ENCODE measurements at places on chromosomes 3 and 15.

DNA sequence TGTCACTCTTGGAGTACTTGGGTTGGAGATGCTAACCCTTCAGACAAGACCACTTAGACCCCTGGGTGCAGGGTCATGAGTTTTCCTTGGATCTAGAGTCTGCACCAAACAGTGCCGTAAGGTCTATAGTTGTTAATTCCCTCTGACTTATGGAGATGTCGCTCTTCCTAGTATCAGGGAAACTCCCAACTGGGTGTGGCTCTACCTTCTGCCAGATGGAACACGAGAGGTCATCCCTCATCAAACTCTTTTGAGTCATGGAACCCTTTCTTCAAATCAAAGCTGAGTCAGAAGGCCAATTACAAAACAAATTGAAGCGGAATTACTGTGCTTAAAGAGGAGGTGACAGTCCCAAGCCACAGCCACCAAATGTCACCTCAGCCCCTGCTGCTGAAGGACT lies 514.9 kb upstream of the PROK2 start:
- DNase-seq, result no peak

- no peak for DNase-seq
Observed at GRCh38 chr3:12929801-12930200, 88.4 kb upstream of the RPL32 start.

DNA sequence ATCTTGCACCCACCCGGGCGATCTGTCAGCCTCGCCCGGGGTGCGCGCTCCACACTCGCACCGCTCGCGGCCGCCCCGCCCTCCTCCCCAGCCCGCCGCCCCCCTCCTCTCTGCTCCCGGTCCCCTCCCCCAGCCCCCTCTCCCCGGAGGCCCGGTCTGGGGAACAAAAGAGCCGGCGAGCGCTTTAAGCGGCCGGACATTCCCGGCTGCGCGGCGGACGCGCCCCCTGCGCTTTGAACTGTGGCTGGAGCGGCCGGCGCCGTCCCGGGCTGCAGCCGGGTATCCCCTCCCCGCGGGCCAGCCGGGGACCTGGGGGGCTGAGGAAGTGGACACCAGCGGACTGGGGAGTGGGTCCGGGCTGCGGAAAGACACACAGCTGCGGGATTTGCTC lies at the start of gene IGDCC3:
TSS of gene IGDCC3 (minus strand) at position 27 of the 391 bp plus-strand sequence. CDS start 214 bp downstream, outside the sequence.
- no peak for DNase-seq

- DNase-seq, result no peak
Observed at GRCh38 chr15:28107904-28108275, 8.8 kb upstream of the OCA2 start.

GRCh38 chr3:10968401-10968800 lies 24.1 kb upstream of the SLC6A1 start:
- DNase-seq, result no peak

- DNase-seq, result no peak
Observed at GRCh38 chr3:32844914-32845313, 27.1 kb downstream of the TRIM71 start.

DNA sequence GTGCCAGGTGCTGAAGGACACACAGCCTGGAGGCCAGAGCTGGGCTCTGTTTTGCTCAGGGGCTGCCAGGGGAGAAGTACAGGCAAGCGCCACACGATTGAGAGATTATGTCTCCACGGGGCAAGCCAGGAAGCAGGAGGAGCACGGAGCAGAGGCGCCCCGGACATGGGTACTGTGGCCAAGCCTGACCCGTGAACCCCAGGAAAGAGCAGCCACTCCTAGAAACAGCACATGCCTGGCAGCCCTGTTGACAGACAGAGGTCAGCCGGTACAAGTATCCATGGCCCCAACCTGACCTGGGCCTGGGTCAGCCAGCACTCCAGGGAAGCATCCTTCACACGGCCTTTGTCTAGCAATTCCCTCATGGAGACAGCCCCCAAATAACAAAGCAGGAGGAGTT lies 89.4 kb downstream of the ADAMTS17 start:
- no peak for DNase-seq

DNA sequence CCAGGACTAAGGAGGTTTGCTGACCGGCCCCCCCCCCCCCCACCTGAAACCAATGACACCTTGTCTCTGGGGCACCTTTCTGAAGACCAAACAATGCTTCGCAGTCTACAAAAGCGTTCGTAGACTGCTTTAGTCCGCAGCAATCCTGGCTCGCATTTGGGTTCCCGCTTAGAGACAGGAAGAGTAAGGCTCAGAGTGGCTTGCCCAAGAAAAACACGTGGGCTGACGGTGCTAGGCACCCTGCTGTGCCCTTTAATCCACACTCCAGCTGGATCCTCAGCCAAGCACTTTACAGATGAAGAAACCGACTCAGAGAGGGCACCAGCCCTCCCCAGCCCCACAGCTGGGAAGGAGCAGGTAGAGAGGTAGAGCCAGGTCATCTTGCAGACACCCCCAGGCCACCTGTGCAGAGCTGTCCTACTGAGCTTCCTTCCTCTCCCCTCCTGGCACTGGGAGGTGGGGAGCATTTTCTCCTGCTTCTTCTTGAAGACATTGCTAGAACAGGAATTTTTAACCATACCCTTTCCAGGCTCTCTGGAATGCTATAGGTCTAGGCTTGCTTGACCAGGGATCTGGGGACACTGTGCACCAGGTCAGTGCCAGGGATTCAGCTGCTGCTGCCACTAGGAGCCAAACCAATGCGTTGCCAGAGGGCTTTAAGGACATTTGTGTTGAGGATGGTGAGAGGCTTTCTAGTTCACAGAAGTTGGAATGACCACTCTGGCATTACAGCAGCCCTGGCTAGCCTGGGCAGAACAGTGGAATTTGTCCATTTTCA lies 1.0 kb upstream of the KLF15 start:
- no peak for DNase-seq

GRCh38 chr3:14969671-14970070 lies 22.3 kb downstream of the NR2C2 start:
- DNase-seq, result no peak

DNA sequence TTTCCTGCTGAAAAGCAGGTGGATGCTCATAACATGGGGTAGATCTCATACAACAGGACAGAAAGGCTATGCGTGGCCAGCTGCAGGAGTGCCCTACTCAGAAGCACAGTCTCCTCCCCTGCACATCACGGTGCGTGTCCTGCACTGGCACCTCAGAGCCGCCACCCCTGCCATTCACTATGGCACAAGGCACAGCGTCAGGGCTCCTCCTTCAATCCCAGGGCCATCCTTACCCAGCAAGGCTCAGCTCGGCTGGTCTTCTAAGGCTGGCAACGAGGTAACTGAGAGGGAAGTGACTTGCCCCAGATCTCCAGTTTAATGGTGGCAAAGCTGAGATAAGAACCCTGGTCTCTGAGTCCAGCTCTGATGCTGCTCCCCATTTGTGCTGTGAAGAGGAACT lies 97.1 kb downstream of the CPN2 start:
- no peak for DNase-seq

GRCh38 chr15:77144026-77144425 lies 73.1 kb upstream of the TSPAN3 start:
- DNase-seq, result no peak

DNA sequence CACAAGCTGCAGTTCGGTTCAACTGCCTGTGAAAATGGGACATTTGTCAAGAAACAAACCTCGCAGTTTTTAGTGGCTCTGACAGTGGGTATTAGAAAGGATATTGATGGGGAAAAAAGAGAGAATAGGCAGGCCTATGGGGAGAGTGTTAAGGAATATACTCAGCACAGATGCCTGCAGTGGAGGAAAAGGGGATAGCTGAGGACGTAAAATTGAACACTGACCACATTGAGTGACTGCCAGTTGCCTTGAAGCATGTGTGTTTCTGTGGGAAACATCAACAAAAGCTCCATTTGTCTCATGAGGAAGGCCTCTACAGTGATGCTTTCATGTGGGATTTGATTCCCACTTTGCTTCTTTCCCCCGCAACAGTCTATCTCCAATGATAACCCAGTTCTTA lies 1042.1 kb downstream of the TUSC7 start:
- DNase-seq, result no peak

DNA sequence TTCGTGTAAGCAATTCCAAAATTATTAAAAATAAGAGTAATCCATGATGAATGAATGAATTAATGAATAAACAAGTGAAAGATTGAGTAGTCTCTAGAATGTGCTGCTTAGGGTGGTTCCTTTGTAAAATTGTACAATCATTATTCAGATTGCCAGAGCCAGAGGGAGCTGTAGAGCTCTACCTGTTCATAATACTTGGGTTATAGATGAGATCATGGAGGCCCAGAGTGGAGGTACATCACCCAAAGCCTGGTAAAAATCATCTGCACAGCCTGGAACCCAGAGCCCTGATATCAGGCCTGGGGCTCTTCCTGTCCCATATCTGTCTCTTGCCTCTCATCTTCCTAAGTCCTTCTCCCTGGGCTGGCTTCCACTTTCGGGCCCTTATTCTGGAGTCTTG lies 297.2 kb downstream of the RPLP1 start:
- DNase-seq, result no peak

DNA sequence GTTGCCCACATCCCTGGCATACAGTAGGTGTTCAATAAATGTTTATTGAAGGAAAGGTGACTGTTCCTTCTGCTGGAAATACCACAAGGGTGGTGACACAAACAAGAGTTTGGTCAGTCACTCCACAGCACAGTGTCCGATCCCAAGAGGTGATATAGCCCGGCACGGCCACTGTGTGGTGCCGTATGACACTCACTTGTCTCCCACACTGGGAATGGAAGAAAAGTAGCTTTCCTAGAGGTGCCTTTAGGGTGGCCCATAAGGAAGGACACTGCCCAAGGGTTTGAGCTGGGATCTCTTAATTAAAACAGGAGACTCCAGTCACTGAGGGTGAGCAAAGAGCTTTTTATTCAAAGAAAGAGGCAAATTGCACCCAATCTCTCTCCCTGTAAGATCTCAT lies 40.5 kb downstream of the TGM4 start:
- DNase-seq, result no peak

GRCh38 chr15:78317145-78317836 lies 17.9 kb upstream of the SKIC8 start:
- no peak for DNase-seq

DNA sequence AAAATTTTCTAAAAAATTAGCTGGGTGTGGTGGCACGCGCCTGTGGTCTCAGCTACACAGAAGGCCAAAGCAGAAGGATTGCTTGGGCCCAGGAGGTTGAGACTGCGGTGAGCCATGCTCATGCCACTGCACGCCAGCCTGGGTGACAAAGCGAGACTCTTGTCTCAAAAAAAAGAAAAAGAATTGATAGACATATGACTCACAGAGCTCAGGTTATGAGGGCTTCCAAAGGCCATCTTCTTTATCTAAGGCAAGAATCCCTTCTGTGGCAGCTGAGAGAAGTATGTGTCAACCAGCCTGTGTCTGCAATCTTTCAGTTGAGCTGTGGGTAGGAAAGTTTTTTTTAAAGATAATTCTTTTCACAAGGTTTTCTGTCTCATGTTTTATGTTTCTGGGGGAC lies 53.9 kb downstream of the MRPS25 start:
- DNase-seq, result no peak

GRCh38 chr3:129026728-129027543 lies 25.8 kb downstream of the EFCC1 start:
- DNase-seq, result peak; percentile 94

GRCh38 chr3:55877703-55878102 lies 390.6 kb upstream of the WNT5A start:
- no peak for DNase-seq

GRCh38 chr15:31840849-31841476 lies 189.4 kb upstream of the CHRNA7 start:
- DNase-seq, result no peak

GRCh38 chr15:49331951-49332350 lies 91.1 kb upstream of the FGF7 start:
- DNase-seq, result no peak

GRCh38 chr3:143595456-143596077 lies 252.7 kb downstream of the SLC9A9 start:
- DNase-seq, result no peak

- DNase-seq, result no peak
Observed at GRCh38 chr3:123559040-123559861, 25.6 kb downstream of the HACD2 start.

DNA sequence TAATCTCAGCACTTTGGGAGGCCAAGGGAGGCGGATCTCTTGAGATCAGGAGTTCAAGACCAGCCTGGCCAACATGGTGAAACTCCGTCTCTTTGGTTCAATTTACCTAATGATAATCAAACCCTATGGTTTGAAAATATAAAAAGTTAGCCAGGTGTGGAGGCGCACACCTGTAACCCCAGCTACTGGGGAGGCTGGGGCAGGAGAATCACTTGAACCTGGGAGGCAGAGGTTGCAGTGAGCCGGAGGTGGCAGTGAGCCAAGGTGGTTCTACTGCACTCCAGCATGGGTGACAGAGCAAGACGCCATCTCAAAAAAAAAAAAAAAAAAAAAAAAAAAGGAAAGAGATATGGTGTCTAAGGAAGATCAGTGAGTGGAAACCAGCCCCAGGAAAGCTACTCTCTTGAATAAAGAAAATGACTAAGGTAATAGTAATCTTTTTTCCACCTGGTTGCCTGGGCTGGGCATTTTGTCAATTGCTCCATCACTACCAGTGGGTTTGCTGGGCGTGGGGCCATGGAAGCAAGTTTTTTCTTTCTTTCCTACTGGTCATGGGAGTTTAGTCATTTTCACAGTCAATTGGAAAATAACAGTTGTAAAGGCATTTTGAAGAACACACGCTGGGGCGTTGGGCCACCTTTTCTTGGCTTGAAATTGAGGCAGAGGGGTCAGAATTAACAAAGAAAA lies 387.6 kb upstream of the RGMA start:
- DNase-seq, result no peak

GRCh38 chr15:99729920-99730319 lies 3.3 kb downstream of the LYSMD4 start:
- DNase-seq, result no peak

DNA sequence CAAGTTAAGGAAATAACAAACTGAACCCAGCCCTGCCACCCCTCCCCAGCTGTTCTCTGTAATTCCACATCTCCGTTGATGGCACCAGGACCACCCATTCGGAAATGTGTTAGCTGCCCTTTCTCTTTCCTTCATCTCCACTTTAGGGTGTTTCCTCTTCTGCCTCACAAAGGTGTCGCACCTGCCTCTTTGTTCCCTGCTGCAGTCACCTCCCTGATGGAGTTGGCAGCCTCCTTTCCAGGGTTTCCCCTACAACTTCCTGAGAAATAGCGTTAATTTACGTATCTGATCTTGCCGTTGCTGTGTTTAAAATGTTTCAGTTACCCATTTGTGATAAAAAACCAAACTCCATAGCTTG lies 57.3 kb downstream of the GPR171 start:
- DNase-seq, result no peak

DNA sequence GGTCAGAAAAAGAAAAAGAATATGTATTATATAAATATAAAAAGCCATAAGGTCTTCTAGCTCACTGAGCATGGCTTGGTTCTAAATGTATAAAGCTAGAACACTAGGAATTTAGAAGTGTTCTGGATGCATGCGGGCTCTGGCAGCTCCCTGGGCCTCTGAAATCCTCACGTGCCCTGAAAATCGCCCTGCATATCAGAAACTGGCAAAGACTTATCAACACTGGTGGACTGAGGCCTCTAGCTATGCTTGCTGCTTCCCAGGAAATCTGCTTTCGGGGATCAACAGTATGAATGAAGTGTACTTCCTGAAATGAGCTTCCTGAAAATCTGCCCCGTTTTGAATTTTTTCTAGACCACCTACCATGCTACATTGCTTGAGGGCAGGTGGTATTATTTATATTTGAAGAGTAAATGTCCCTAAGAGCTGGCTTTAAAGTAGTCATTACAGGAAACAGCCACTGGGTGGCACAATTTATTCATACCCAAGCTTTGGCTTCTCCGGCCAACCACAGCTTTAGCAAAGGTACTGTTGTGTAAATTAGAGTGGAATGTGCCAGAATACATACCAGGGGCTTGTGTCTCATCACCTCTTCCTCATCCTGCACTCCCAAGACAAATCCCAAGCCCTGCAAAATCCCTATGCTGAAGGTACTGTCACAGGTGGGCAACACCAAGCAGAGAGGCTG lies 17.7 kb downstream of the CRTAP start:
- no peak for DNase-seq

Measured in CD4-positive, alpha-beta T cell treated with Interleukin-15 for 1 hour (primary cell).